Activated CD8-positive, alpha-beta memory T cell treated with anti-CD3 and anti-CD28 coated beads for 48 hours (primary cell): ENCODE measurements at places on chromosomes 4 and X.

GRCh38 chr4:100146756-100147155 lies 43.5 kb downstream of the DDIT4L start:
- DNase-seq, result no peak

GRCh38 chr4:40874901-40875300 lies 125.1 kb downstream of the NSUN7 start:
- no peak for DNase-seq

DNA sequence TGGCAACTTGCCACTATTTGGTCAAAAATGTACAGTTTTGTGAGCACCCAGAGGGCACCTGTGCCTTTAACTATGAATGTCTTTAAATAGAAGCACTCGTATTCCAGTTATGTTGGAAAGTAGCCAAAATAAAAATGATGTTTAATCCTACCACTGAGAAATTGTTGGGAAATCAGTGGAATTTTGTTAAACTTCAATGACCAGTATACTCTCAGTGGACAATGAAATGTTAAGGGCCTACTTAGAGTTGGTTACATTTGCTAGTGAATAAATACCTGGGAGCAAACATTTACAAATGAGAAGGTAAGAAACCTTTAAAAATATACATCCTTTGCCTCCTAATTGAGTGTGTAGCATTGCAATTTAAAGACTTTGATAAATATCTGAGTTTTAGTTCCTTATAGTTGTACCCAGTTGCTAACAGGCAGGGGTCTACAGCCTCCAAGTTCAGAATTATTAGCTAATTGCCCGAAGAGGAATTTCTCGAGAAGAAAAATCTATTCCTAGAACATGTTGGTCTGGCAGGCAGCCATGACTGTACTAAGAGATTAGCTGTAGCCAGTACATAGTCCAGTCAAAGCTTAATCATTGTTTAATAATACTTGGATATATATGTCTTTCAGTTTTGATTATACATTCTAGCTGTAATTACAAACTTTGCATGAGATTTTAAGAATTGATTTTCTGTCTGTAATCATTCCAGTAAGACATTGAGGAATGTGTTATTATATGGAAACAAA lies 93.2 kb downstream of the IL1RAPL2 start:
- no peak for DNase-seq

DNA sequence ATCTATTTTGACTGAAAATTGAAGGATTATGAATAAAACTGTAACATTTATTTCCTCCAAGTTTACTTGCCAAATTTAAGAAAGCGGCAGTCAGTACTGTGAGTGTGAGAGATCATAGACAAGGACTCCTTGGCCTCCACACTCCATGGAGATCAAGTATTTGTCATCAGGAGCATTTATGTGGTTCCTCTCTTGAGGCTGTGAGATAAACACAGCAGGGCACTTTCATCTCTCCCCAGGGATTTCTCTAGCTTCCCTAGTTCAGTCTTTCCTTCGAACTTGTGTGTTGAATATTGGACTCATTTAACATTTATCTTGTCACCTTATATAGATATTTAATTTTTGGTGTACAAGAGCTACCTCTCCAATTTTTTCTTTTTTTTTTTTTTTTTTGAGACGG lies 40.8 kb downstream of the PDE5A start:
- no peak for DNase-seq

GRCh38 chr4:47060561-47060960 lies 29.2 kb downstream of the GABRB1 start:
- DNase-seq, result no peak

DNA sequence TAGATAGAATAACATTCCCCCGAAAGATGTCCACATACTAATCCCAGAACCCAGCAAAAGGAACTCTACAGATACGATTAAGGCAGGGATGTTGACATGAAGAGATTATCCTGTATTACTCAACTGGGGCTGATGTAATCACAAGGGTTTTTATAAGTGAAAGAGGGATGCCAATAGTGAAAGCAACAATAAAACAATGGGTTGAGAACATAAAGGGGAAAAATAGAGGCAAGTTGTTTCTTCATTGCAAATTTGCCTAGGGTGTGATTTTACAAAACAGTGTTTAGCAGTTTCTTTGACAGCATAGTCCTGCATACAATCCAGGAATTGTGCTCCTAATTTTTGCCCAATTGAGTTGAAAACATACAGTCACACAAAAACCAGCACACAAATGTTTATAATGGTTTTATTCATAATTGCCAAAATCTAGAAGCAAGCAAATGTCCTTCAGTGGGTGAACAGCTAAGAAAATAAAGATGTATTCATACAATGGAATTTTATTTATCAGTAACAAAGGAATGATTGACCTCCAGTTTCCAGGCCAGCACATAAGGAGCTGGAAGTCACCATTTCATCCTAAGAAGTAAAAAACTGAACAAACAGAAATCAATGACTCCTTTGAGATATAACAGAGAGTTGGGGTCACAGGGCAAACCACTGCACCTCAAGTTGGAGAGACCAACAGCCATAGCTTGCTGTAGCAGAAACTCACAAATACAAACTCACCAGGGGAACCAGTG lies 107.2 kb downstream of the CENPC start:
- no peak for DNase-seq

DNA sequence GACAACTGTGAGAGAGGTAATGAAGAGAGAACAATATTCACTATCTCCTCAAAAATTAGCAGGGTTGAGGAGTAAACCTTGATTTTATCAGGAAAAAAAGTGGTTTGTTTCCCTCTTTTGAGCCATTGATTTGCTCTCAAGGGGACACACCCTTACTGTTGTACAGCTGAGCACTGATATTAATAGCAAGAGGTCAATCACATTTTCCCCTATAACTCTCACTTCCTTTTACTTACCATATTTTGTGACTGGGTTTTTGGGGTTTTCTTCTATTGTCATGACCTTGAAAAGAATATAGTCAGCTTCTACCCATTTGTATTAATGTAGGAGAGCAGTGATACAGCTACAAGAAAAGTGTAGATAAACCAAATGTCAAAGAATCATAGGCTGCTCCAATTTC lies 70.2 kb upstream of the LONRF3 start:
- DNase-seq, result no peak

GRCh38 chr4:7759216-7759615 lies 180.4 kb downstream of the AFAP1 start:
- no peak for DNase-seq

GRCh38 chrX:101171883-101172400 lies 47.6 kb upstream of the DRP2 start:
- DNase-seq, result no peak

- no peak for DNase-seq
Measured at GRCh38 chr4:19557161-19557560, 694.5 kb upstream of the SLIT2 start.

- no peak for DNase-seq
Measured at GRCh38 chr4:173174594-173175012, 6.0 kb downstream of the GALNT7 start.

DNA sequence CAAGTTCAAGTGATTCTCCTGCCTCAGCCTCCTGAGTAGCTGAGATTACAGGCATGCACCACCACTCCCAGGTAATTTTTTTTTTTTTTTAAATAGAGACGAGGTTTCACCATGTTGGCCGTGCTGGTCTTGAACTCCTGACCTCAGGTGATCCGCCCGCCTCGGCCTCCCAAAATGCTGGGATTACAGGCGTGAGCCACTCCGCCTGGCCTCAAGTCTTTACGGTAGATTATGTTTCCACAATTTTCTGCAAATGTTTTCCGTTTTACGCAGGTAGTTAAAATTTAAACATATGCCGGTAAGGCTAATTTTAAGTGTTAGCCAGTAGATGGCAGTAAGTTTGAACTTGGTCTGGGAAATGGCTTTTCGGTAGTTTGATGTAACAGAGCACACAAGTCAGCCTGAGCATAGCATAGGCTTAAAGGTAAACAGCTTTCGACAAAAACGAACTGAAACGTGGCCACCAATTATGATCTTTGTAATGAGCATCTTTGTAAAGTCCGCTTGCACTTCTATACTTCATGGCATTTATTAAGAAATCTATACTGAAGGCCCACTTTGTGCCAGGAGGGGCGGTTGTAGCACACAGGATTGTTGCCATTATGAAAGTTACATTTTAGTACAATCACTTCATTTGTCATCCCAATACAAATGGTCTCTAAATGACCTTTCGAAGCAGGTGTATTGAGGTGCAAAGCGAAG lies 31.1 kb downstream of the CCKAR start:
- no peak for DNase-seq

GRCh38 chr4:95255396-95256107 lies 293.2 kb downstream of the UNC5C start:
- DNase-seq, result no peak

DNA sequence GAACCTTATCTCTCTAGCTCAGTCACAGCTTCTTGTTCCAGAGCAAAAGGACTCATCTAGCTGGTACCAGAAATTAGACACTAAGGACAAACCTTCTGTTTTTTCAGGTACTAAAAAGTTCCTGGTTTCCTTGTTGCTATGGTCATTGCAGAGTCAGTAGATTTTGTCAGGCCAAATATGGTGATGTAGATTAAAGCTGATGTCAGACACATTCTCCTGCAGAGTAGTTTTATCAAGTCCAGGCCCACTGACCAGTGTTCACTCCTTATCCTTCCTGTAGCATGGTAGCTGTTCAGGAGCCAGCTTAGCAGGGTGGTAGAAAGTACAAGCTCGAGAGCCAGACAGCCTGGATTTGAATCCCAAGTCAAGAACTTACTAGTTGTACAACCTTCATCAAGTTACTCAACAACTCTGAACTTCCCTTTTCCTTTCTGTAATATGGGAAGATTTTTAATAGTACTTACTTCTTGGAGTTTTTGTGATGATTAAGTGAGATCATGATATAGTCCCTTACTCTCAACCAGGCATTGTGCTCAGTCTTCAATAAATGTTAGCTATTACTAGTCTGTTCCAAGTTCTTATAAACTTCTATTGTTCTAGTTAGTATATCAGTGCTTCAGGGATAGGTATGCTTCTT lies 17.9 kb downstream of the OCRL start:
- DNase-seq, result no peak

- no peak for DNase-seq
Measured at GRCh38 chrX:9257718-9258420, 207.0 kb upstream of the TBL1X start.

GRCh38 chrX:131059246-131059645 lies 1.1 kb downstream of the ARHGAP36 start:
- DNase-seq, result no peak

DNA sequence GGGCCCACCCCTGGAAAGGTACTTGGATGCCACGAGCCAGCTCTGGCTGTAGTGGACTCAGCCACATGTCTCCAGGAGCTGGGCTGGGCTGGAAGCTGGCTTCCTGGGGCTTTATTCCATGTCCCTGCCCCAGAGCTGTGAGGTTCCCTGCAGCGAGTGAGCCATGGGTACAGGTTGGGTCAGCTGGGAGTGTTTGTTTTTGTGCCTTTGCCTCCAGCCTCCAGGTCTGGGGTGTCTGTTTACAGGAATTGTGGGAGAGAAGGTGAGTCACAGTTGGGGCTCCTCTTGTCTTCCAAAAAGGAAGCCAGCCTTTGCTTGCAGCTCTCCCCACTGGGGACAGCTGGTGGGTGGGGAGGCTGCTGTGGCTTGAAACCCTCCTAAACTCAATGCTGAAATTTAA lies 21.5 kb downstream of the SORCS2 start:
- DNase-seq, result no peak

DNA sequence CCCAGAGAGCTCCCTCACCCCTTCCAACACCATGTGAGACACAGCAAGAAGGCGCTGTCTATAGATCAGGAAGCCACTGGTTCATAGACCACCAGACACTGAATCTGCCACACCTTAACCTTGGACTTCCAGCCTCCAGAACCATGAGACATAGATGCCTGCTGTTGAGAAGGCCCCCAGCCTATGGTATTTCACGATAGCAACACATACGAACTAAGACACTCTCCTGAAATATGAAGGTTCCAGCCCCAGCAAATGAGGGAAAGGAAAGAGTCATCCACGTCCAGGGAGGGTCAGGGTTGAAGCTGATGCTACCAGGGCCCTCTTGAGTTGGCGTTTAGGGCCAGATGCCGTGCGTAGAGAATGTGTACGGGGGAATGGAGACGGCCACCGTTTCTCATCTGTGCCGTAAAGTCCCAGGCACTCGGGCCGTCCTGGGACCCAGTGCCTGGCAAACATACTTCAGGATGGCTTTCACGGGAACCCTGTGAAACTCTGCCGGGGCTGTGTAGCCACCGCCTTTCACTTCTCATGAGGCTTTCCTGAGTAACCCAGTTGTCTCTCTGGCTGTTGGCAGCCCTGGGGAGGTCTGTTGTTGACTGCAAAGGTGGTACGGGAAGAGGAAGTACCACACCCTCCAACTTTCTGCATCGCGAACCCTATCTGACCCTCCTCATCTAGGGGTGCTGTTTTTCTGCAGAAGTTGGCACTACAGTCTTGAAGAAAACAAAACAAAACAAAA lies 17.7 kb upstream of the P2RY8 start:
- no peak for DNase-seq

DNA sequence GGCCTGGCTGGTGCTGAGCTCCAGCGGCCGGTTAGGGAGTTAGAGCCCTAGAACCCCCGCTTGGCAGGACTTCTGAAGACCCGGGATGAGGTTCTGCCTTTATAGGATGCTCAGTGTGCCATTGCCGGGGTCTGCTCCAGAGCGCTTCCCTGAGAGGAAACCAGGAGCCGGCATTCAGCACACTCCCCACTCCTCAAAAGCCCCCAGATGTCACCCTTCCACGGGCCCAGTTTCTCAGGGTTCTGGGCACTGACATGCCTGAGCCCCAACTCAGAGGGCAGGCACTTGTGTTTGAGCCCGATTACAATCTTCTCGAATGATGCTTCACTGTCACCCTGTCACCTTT lies 6.5 kb downstream of the NKX3-2 start:
- DNase-seq, result no peak

DNA sequence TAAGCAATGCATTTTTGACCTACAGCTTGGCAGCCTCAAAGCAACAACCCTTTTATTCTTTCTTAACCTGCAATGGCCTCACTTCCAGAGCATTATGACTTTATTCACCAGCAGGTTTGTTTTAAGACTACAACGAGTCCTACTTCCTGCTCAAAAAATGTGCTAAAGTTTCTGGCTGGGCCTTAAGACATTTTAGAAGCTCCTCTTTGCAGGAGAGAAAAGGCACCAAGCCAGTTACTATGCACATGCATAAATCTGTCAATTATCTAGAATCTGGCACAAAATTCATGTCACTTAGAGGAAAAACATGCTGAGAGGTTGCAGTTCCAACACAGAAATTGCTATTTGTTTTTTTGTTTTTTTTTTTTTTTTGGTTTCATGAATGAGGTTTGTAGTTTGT lies 223.0 kb upstream of the EPHA5 start:
- no peak for DNase-seq

DNA sequence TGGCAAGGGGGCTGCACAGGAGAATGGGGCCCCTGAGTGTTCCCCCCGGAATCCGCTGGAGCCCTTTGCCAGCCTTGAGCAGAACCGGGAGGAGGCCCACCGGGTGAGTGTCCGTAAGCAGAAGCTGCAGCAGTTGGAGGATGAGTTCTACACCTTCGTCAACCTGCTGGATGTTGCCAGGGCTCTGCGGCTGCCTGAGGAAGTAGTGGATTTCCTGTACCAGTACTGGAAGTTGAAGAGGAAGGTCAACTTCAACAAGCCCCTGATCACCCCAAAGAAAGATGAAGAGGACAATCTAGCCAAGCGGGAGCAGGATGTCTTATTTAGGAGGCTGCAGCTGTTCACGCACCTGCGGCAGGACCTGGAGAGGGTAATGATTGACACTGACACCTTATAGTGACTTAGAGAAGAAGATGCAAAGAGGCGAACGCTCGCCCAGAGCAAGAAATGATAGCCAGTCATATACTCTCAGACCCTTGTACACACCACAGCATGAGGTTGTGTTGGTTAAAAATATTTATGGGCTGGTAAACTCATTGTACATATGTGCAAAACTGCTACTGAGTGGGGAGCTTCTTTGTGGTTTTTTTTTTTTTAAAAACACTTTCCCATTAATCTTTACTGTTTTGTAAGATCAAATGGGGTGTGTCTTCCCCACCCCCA lies 52.5 kb downstream of the JADE1 start:
- DNase-seq, result no peak
